ENCODE measurements at places on chromosomes 4 and X. TPM values are rescaled to one million over a fixed set of nuclear protein-coding genes. Genes with fewer than 3 reads are reported as not detected.

Gene CXCL9
- total RNA-seq, result not detected

Gene CDX4
- total RNA-seq, result not detected

Gene ASB12
- not detected for total RNA-seq

Gene IL21
- total RNA-seq, result not detected

Gene CD99
- 582 TPM for total RNA-seq

GRCh38 chrX:78514852-78515251, 144.3 kb downstream of the RTL3 start:
- no peak for DNase-seq

GRCh38 chrX:115957862-115958490, 212.6 kb upstream of the AGTR2 start:
- DNase-seq, result no peak

DNA sequence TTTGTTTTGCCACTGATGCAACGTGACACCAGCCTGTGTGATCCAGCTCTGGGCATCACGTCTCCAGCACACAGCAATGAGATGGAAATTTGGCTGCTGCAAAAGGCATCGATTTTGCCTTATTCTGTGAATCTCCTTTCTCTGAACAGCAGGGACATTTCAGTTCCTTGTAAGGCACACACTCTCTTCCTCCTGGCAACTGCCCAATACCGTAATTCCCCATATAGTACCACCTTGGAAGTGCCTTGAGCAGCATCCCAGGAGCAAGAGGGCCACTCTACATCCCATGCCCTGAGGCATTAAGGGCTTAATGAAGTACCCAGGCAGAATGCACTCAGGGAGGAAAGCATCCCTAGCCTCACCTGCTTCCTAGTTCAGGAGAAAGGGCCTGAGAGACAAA, 10.5 kb upstream of the MAMLD1 start:
- DNase-seq, result no peak

DNA sequence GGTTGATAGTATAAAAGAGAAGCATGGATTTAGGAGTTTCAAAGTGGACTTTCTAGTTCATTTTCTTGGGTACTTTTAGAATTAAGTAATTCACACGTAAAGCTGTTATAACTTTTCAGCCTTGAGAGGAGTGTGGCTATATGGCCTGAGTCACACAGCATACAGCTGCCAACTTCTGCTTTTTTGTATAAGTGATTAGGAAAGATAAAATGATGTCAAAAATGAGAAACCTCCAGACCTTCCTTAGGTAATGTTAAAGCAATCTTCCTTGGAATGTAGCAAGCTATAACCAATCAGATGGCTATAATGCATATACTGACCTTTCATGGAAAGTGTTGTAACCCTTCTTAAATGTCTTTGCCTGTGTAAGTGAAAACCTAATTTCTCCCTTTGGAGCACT, 39.2 kb downstream of the RAB40AL start:
- DNase-seq, result peak; percentile 32

- no peak for DNase-seq
Measured at GRCh38 chrX:129058405-129058804, 464.9 kb downstream of the SMARCA1 start.

GRCh38 chr4:186724058-186724863, 605 bp upstream of the FAT1 start:
- peak; percentile 37 for DNase-seq

DNA sequence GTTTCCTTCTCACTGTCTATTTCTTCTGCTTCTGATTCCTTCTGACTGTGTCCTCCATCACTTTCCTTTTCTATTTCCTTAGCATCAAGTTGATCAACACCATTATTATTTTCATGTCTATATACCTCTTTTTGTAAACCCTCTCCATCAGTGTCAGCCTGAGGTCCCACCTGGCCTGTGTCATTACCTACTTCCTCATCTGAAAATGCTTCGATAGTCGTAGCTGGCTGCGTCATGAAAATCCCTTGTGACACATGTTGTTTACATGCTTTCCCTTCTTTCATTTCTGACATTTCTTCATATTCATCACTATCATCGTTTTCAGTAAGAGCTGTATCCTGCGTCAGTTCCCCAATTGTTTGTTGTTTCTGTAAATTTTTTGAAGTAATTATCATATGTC, 39.6 kb downstream of the RPGR start:
- DNase-seq, result no peak

DNA sequence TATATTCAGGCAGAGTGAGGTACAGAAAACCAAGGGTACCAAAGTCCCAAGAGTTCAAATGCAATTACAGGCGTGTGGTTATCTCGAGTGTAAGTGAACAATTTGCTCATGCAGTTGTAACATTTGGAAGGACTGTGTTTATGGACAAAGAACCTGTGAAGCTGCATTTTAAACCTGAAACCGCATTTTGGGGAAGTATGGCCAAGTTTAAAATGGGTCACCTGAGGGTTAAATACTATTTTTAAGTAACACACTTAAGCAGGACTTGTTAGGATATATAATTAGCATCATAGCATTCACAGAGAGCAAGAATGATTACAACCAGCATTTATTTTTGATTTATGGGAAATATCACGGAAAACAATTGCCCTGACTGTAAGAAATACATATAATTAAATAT, 79.1 kb upstream of the LCORL start:
- DNase-seq, result no peak

- no peak for DNase-seq
Measured at GRCh38 chr4:142801966-142802365, 44.1 kb downstream of the INPP4B start.

- DNase-seq, result no peak
Measured at GRCh38 chrX:151402719-151403390, 5.8 kb downstream of the VMA21 start.

DNA sequence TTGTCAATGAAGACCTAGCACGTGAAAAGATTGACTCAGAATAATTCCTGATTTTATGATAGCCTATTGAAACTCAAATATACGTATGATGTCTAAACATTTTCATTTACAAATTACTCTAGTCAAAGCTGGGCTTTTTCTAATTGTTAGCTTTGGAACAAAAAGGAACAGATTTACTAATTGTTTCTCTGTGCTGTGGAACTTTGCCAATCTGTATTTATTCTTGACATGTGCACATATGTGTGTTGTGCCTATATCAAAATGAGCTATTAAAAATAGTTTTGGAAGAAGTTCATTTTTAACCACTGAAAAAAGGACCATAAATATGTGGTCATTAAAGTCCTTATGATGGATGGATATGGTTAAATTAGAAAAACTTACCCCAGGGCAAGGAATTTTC, 85.4 kb upstream of the PACRGL start:
- DNase-seq, result no peak
